ENCODE measurements at places on chromosomes 7 and 10.

- peak; percentile 16 for DNase-seq
Observed at GRCh38 chr7:101216001-101216859, 1.2 kb downstream of the PLOD3 start.

GRCh38 chr10:51689536-51689935, 9.9 kb downstream of the CSTF2T start:
- DNase-seq = no peak

- no peak for DNase-seq
Observed at GRCh38 chr7:122199171-122199570, 55.1 kb upstream of the AASS start.

DNA sequence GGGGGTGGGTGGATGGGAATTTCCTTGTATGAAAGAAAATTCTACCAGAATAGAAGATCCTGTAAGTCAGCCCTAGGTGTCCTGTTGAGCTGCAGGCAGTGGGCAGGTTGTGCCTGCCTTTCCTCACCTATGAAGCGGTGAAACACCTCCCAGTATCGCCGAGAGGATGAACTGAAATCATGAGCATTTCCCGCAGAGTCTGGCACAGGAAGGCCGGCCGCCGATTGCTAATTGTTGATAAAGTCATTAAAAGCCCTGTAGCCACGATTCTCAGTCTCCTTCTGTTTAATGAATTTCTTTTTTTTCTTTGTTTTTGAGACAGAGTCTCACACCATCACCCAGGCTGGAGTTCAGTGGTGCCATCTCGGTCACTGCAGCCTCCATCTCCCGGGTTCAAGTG, 142.1 kb downstream of the CAMK1D start:
- DNase-seq = no peak

GRCh38 chr7:98212532-98213041, 1.3 kb downstream of the BHLHA15 start:
- DNase-seq = no peak

DNA sequence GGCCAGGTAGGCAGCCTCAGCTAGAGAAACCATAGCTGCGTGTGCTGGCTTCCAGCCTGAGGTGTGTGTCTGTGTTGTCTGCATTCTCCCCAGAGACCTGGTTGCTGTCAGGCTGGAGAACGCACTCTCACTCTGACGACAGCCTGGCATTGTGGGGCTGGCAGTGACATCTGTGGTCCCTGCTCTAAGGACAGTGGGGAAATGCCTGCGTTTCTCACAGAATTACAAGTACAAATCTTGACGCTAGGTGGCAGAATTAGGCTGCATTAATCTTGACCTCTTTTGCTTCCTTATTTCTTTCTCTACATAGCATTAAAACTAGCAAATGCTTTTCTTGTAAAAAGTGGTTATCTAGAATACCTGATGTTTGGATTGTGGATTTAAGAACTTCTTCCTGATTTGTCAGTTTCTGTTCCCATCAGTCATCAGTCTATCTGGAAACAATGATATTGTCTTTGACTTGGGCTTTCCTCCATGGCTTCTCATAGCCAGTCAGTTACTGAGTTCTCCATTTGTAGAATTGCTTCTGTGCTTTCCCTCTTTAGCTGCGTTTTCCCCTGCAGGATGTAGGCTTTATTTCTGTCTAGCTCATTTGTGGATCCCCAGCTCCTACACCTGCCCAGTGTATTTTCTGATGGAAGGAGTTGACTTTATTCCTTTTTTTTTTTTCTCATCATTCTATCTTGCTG, 86.0 kb downstream of the FANK1 start:
- DNase-seq = peak; percentile 38

DNA sequence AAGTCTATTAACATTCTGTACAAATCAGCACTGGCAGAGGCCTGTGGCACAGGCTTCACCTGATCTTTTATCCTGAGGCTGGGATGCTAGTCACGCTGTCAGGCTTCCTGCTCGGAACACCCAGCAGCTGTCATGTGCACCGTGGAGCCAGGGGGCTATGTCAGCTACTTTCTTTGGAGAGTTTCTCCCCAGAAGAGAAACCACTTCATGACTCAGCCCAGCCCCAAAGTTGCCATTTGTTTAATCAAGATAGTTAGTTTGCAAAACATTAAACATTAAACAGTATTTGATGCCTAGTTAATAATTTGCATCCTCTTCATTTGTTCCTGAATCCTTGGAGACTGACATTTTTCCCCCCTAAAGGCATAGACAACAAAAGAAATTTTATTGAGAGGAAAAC, at the start of gene HABP2:
HABP2 (plus strand) TSS at position 353 of the 400 bp plus-strand sequence. CDS start 69 bp downstream, outside the sequence.
- no peak for DNase-seq

GRCh38 chr7:106050746-106051117, 61.4 kb downstream of the SYPL1 start:
- no peak for DNase-seq

DNA sequence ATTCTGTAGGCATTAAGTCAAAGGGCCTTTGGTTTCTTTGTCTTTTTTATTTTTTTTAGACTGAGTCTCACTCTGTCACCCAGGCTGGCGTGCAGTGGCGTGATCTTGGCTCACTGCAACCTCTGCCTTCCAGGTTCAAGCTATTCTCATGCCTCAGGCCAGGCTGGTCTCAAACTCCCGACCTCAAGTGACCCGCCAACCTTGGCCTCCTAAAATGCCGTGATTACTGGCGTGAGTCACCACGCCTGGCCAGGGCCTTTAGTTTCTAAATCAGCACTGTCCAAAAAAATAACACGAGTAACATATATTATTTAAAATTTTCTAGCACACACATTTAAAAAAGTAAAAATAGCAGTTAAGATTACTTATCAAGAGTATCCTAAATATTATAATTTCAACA, 11.1 kb upstream of the ACSL5 start:
- DNase-seq = no peak

DNA sequence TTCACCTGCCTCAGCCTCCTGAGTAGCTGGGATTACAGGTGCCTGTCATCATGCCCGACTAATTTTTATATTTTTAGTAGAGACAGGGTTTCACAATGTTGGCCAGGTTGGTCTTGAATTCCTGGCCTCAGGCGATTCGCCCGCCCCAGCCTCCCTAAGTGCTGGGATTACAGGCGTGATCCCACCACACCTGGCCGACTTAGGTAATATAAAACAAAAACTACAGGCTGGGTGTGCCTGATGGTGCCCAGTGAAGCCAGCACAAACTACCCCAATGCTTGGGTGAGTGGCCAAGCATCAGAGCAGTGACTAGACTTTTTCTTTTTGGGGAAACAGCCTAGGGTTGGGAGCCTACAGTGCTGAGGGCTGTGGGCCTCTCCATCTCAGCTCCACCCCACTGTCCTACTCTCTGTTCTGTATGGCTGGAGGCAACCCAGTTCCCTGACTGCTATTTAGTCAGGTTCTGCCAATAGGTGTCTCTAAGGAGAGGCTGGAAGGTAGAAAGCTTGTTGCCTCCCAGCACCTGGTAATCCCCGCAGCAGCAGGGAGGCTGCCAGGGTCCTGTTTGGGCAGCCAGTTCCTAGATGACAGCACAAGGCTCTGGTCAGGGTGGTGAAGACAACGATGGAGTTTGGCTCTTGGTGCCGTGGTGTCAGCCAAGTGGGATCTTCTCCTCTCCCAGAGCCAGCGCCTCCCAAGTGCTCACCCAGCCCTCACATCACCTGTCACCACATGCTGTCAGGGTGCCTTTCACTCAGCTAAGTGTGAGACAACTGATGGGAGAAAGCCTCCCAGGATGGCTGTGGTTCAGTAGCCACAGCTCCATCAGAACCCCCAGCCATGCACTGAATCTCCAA, 10.4 kb upstream of the NACAD start:
- no peak for DNase-seq

Data from activated CD4-positive, alpha-beta T cell treated with anti-CD3 and anti-CD28 coated beads for 48 hours (primary cell).